ENCODE measurements at places on chromosomes 6 and 20. TPM values are rescaled to one million over a fixed set of nuclear protein-coding genes. Genes with fewer than 3 reads are reported as not detected.
A peak's percentile ranks its signal among the peaks of the same experiment; 100 is the strongest.

DNA sequence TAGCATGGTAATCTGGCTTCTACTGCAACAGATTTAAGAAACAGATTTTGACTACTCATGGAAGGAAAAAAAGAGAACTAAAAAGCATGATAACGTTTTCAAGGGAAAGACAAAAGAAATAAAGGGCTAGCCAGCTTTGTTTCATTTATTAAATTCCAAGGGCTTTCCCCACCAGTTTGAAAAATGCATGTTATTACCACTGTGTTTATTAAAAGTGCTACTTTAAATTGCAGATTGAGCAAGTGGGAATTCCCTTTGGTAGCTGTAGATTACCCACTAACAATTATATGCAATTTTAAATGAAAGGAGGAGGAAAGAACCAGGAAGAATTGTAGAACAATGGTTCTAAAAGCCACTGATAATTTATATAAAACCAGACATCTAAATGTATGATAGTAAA, 40.6 kb upstream of the NHSL1 start:
- DNase-seq, result no peak
- no peaks in the 10 kb centered on the region for H3K36me3 ChIP-seq

DNA sequence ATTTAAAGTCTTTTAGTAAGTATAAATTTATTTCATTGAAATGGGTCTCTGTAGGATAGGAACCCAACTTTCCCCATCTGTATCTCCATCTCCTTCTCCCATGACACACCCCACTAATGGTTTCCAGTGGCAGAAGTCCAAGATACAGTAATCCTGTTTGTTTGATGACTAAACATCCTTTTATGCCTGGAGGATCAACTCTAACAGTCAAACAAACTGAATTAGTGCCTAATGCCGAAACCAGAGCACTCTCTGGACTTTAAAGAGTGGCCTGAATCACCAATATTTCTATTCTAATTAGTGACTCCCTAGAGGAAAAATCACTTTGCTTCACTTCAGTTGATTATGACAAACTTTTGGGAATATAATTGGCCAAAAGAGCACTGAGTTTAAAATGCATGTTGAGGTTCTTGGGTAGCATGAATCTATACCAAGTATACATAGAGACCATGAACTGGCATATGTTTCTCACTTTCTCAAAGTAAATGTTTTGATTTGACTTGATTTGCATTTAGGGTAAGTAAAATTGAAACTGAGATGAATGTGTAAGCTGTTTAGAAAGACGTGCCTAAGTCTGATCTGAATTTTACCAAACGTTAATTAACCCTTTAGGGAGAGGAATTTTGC, 776.4 kb upstream of the NRSN1 start:
- no peak overlapping the region for H3K27ac ChIP-seq
- DNase-seq, result peak; percentile 5

GRCh38 chr6:79038061-79038460, 40.0 kb downstream of the PHIP start:
- DNase-seq, result no peak
- no peaks in the 10 kb centered on the region for H3K4me1 ChIP-seq
- no peak overlapping the region for H3K4me3 ChIP-seq
- no peaks in the 10 kb centered on the region for H3K27me3 ChIP-seq

- no peaks in the 10 kb centered on the region for H3K36me3 ChIP-seq
- no peak overlapping the region for H3K27ac ChIP-seq
Measured at GRCh38 chr20:43835944-43836508, 78.6 kb upstream of the TOX2 start.

GRCh38 chr6:112618849-112619248, 271.7 kb downstream of the RFPL4B start:
- no peaks in the 10 kb centered on the region for H3K4me1 ChIP-seq
- H3K4me3 ChIP-seq, result no peak overlapping the region
- H3K36me3 ChIP-seq, result no peaks in the 10 kb centered on the region
- no peaks in the 10 kb centered on the region for H3K27me3 ChIP-seq
- DNase-seq, result no peak

- peaks cover 9% of the 10 kb centered on the region for H3K4me1 ChIP-seq
- no peaks in the 10 kb centered on the region for H3K27me3 ChIP-seq
- no peak for DNase-seq
- no peak overlapping the region for H3K27ac ChIP-seq
Measured at GRCh38 chr6:164066766-164067165, 652.2 kb downstream of the QKI start.

GRCh38 chr6:20652299-20653084, 118.2 kb downstream of the CDKAL1 start:
- DNase-seq, result no peak
- H3K4me3 ChIP-seq, result no peak overlapping the region
- H3K4me1 ChIP-seq, result no peaks in the 10 kb centered on the region

GRCh38 chr6:117272891-117273290, 7.5 kb downstream of the VGLL2 start:
- H3K27ac ChIP-seq, result no peak overlapping the region
- no peaks in the 10 kb centered on the region for H3K36me3 ChIP-seq
- H3K27me3 ChIP-seq, result peaks cover 72% of the 10 kb centered on the region
- DNase-seq, result no peak
- peaks cover 8% of the 10 kb centered on the region for H3K4me1 ChIP-seq
- no peak overlapping the region for H3K4me3 ChIP-seq

GRCh38 chr6:169249057-169249456, 4.6 kb downstream of the THBS2 start:
- DNase-seq, result no peak
- peaks cover 6% of the 10 kb centered on the region for H3K27me3 ChIP-seq
- H3K4me3 ChIP-seq, result no peak overlapping the region
- H3K4me1 ChIP-seq, result peaks cover 43% of the 10 kb centered on the region
- no peak overlapping the region for H3K27ac ChIP-seq

DNA sequence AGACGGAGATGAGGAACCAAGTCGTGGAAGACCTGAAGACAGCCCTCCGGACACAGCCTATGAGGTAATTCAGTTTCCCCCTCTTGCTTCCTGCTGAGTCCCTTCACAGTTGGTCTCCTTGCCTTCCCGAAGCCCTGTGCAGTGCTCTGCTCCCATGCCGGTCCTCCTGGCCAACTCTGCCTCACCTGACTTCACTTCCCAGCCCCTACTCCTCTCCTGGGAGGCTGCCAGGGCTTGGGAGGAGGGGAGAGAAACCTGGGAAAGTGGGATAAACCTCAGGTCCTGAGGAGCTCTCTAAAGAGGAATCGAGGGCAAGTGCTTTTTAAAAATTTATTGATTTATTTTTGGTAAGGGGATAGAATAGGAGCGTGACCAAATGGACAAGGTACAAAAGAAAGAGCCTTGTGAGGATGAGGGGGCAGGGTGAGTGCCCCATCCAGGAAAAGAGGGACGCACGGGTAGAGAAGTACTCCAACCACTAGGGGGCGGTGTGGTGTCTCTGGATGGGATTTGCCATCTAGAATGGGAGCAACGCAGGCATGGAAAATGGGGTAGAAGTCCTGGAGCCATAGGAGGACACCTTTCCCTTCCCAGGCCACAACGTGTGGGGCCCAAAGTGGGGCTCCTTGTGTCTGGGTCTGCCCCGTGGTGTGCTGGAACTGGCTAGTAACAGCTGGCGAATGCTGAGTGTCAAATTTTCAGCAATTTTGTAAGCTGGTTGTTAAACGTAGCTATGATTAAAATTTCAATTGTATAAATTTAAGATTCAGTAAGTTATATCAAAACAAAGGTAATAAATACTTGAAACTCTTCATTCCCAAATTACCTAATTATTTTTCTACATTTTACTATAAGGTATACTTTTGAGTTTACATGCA, 69.0 kb downstream of the MOCS1 start:
- H3K4me1 ChIP-seq, result peaks cover 1% of the 10 kb centered on the region
- no peak overlapping the region for H3K27ac ChIP-seq
- H3K27me3 ChIP-seq, result no peaks in the 10 kb centered on the region
- DNase-seq, result no peak
- H3K36me3 ChIP-seq, result peaks cover 12% of the 10 kb centered on the region
- no peak overlapping the region for H3K4me3 ChIP-seq

- no peak for DNase-seq
- H3K36me3 ChIP-seq, result no peaks in the 10 kb centered on the region
- no peaks in the 10 kb centered on the region for H3K27me3 ChIP-seq
- no peak overlapping the region for H3K4me3 ChIP-seq
Measured at GRCh38 chr6:104540743-104541142, 319.0 kb downstream of the HACE1 start.

GRCh38 chr6:30820193-30820592, 64.1 kb upstream of the DDR1 start:
- H3K4me1 ChIP-seq, result no peaks in the 10 kb centered on the region
- DNase-seq, result no peak
- no peak overlapping the region for H3K4me3 ChIP-seq
- H3K27me3 ChIP-seq, result no peaks in the 10 kb centered on the region
- no peak overlapping the region for H3K27ac ChIP-seq

DNA sequence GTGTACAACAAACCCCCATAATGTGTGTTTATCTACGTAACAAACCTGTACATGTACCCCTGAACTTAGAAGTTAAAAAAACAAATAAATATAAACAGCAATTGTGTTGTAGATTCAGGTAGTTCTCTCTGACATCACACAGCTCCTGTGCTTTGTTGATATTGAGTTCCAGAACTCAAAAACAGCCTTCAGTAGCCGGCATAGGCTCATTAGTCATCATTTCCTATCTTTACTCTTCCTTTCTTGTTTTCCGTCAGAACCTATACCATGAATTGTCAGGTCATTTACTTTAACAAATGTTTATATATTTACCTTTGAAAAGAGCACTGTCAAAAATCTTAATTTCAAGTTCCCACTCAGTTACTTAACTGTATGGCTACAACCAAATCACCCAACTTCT, 88.8 kb downstream of the ADTRP start:
- H3K4me1 ChIP-seq, result no peaks in the 10 kb centered on the region
- DNase-seq, result no peak
- H3K27ac ChIP-seq, result no peak overlapping the region
- H3K27me3 ChIP-seq, result no peaks in the 10 kb centered on the region
- H3K36me3 ChIP-seq, result no peaks in the 10 kb centered on the region

DNA sequence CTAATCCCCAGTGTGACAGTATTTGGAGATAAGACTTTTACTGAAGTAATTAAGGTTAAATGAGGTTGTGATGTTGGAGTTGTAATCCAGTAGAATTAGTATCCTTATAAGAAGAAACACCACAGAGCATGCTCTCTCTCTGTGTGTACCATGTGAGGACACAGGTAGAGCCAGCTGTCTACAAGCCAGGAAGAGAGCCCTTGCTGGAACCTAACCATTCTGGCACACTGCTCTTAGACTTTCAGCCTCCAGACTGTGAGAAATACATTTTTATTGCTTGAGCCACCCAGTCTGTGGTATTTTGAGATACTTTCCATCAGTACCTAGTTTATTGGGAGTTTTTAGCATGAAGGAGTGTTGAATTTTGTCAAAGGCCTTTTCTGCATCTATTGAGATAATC, 110.2 kb downstream of the PHF3 start:
- no peaks in the 10 kb centered on the region for H3K4me1 ChIP-seq
- H3K36me3 ChIP-seq, result no peaks in the 10 kb centered on the region
- H3K27me3 ChIP-seq, result no peaks in the 10 kb centered on the region
- no peak for DNase-seq
- H3K4me3 ChIP-seq, result no peak overlapping the region

- no peak overlapping the region for H3K4me3 ChIP-seq
- H3K4me1 ChIP-seq, result peaks cover 3% of the 10 kb centered on the region
Measured at GRCh38 chr6:9936551-9936950, 478.3 kb downstream of the TFAP2A start.

GRCh38 chr6:150813993-150814359, 51.5 kb upstream of the MTHFD1L start:
- H3K27ac ChIP-seq, result peak overlapping the region; percentile 19
- peaks cover 26% of the 10 kb centered on the region for H3K36me3 ChIP-seq
- H3K27me3 ChIP-seq, result no peaks in the 10 kb centered on the region
- H3K4me1 ChIP-seq, result peaks cover 3% of the 10 kb centered on the region

DNA sequence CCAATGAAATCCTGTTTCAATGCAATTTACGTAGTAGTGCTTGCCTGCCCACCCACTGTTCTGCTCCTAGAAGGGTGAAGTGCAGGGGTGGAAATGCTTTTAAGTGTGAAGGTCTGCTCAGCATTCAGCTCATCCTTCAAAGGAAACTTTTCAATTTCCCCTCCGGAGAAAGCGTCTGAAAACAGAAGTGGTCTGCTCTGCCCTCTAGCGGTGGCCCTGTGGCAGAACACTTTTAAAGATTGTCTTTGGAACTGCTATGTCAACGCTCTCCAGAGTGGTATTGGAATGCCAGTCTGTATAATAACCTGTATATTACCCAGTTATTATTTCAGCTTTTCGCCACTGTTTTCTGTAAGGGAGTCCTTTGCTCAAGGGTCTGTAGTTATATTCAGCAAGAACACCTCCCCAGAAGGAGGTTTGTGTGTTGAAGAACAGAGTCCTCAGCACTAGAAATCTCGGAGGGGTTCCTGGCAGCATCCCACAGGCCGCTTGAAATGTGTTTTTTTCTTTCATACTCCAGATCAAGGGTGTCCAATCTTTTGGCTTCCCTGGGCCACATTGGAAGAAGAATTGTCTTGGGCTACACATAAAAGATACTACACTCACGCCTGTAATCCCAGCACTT, 63.1 kb upstream of the KLHL31 start:
- DNase-seq, result peak; percentile 75
- peak overlapping the region; percentile 13 for H3K4me3 ChIP-seq
- H3K27ac ChIP-seq, result no peak overlapping the region
- no peaks in the 10 kb centered on the region for H3K36me3 ChIP-seq
- H3K27me3 ChIP-seq, result no peaks in the 10 kb centered on the region

DNA sequence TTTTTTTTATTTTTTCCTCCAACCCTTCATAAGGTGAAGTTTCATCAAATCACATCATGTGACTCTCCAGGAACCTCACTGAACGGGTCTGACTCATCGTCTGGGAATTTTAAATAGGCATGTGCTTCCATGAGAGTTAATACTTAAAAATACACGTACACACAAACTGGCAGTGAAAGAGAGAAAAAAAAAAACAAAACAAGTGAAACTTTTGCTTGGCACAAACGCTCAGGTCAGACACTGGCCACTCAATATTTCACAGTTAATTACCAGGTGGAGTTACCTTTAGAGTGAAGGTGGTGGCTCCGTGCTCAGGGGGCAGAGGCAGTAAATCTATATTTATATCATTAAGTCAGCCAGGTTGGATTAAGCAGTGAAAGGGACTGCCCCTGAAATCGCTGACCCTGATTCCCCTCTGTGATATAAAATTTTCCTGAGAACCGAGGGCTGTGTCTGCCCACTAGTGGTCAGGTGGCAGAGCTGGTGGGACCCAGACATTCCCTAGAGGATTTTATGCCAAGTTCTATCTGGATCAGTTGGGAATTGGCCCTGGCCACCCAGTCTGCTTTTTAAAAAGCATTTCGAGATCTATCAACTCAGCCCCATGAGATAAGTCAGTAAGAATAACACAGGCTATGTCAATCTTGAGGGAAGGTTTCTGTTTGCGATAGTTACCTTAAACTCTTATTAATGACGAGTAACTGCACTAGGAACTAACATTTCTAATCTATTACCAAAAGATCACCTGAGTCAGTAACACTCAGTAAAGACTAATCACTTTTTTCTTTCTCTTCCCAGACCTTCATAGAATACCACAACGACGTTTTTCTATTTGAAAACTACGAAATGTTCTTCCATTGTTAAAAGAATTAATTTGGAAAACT, 259.1 kb downstream of the HDGFL1 start:
- no peak overlapping the region for H3K4me3 ChIP-seq
- H3K4me1 ChIP-seq, result peaks cover 5% of the 10 kb centered on the region
- no peak overlapping the region for H3K27ac ChIP-seq
- H3K36me3 ChIP-seq, result no peaks in the 10 kb centered on the region
- no peak for DNase-seq
- no peaks in the 10 kb centered on the region for H3K27me3 ChIP-seq

The MDFI gene
- total RNA-seq, result 40.6 TPM

The LY6G6F gene
- total RNA-seq, result 0.30 TPM

The PNPLA1 gene
- 0.20 TPM for total RNA-seq

The ADGRF5 gene
- 28.2 TPM for total RNA-seq

The TNFRSF21 gene
- total RNA-seq, result 27.4 TPM

The MUCL3 gene
- total RNA-seq, result not detected

Measured in spinal cord (tissue), 10 donors.